ENCODE measurements at places on chromosomes 7 and 10.

DNA sequence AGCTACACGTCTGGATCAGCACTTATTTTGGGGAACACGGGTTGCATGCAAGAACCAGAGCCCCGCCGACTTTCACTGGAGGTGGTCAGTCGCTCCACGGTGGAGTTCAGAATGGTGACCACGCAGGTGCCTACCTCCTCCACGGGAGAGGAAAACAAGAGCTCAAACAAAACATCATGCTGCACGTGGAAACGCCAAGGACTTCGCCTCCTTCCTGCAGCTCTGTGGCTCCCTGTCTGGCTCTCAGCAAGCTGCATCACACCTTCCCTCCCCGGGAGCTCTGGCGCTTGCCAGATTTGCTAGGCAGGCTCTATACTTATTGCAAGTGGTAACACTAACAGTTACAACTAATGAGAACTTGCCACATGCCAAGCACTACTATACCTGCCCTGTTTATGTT, 26.0 kb downstream of the GSDME start:
- DNase-seq = no peak

DNA sequence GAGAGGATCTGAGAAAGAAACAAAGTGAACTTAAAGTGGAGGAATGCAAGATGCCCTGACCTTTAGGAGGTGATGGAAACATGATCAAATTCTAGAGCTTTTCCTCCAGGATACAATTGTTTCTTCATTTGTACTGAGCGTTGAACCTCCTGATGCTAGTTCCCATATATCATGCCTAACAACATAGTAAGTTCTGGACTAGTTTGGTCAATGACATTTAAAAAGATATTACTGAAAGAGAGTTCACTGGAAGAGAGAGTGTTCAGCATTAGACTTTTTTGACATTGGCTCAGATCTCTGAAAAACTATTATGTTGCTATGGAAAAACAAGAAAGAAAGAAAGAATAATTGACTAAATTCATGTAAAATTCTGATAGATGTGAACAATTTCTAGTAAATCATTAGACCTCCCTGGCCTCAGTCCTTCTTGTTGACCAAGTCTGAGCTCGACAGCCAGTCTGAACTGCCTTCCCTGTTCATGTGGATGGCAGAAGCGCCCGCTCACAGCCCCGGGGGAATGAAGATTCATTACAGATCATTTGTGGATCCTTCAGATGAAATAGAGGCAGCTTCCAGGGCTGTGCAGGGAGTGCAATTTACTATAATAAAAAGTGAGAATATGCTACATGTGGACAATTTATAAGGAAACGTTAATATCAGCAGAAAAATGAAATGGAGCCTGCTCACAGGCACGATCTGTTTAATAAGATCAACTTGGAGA, 442.1 kb downstream of the GRID1 start:
- DNase-seq = no peak

DNA sequence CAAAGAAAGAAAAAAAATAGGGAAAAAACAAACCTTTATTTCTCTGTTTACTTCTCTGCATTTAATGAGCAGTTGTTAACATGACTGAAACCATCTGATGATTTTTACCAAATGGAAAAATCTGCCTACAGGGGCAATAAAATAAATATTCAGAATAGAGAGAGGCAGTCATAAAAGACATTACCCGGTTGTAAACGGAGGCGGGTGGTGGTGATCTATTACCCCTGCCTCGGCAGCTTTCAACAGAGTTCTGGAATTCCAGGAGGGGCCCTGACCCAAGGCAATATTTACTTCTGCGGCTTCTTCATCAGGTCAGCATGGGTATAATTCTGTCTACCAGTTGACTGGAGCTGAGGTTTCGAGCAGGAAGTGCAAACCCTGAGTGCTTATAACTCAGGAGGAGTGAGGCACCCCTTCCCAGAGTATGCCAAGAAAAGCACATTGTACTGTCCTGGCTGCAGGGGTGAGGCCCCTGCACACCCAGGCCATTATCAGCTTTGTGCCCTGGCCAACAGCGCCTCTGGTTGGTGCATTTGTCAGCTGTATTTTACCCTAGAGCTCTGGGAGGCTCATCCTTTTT, 8.2 kb upstream of the CXCL12 start:
- DNase-seq = no peak

- DNase-seq = no peak
These were observed 40.1 kb upstream of the ZNRF2 start for GRCh38 chr7:30244340-30244739.

- DNase-seq = no peak
These were observed 154.8 kb downstream of the LRRC4 start for GRCh38 chr7:127876393-127876792.

DNA sequence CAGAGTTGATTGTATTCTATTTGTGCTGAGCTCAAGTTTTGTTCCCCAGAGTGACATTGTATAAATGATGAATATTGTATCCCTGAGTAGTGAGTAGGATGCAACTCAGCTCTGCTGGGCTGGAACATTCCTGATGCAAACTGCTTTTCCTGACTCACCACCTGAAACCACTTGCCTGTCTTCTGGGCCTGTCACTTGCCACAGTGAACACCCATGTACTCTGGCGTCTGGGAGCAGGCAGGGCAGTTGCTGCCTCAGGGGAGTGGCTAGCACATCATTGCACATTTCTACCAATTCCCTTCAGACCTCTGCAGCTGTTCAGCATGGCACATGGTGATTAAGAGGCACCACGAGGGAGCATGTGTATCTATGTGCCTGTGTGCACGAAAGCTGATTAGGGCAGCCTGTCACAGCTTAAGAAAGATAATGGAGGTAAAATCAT, 157.3 kb downstream of the SND1 start:
- no peak for DNase-seq

DNA sequence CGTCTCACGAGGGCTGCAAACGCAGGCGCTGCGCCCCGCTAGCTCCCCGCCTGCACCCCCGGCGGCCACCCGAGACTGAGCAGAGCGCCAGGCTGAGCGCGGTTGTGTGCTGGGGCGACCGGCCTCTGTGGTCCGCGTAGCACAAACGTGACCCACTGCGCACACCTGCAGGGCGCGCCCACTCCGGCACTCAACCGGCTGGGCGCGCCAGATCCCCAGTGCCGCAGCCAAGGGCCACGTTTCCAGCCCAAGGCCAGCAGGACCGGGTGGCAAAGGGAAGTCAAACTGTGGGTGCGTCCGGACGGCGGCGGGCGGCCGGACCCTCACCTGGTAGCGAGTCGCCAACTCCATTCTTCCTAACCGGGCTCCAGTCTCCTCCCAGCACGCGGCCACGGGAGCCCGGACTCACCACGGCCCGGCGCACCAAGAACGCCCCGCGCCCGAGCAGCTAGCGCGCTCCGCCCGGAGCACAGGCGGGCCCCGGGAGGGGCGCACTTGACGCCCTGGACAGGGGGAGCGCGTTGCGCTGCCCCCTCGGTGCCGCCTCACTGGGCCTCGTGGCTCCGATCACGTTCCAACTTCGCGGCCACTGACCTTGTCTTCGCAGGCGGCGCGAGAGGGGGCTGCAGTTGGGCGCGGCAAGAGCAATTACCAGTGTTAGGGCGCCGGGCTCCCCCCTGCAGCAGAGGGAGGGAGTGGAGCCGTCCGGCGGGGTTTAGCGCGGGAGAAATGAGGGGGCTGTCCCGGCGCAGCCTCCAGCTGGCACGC, at the start of gene CDCA7L:
CDCA7L (minus strand) TSS at position 446 of the 768 bp plus-strand sequence; CDS start at position 351, 95 bp downstream.
- peak; percentile 78 for DNase-seq

GRCh38 chr10:121154846-121155245, 303.7 kb downstream of the WDR11 start:
- DNase-seq = no peak

GRCh38 chr10:44662051-44662450, 249.1 kb upstream of the TMEM72 start:
- no peak for DNase-seq

- DNase-seq = no peak
These were observed 97.5 kb upstream of the MGMT start for GRCh38 chr10:129369566-129369965.

DNA sequence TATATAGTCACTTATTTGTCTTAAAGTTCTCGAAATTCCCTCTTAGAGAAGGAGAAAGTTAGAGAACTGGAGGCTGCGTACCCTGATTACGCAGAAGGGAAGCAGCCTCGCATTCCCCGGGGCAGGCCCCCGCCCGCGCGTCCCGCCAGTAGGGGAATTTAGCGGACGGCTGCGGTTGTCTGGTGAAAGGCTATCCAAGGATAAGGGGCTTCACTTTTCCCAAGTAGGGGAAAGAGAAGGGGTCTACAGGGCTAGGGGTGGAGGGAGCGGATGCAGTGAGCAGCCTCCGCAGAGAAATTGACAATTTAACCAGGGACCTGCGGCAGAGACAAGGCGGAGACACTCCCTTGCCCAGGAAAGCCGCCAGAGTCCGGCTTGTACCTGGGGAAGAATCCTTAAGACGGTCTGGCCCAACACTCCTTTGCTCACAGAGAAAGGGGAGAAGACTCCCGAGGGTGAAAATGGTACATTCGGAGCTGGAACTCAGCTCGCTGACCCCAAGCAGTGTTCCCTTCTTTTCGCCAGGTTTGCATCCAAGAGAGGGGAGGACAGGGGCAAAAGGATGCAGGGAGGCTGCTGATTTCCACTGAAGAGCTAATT, 994 bp upstream of the MAGI2 start:
- DNase-seq = no peak

All from stimulated activated CD4-positive, alpha-beta T cell treated with anti-CD3 and anti-CD28 coated beads, TNF-alpha, amount 100 ng/mL, for 24 hours (primary cell).